ENCODE measurements at places on chromosomes 3 and 15.

DNA sequence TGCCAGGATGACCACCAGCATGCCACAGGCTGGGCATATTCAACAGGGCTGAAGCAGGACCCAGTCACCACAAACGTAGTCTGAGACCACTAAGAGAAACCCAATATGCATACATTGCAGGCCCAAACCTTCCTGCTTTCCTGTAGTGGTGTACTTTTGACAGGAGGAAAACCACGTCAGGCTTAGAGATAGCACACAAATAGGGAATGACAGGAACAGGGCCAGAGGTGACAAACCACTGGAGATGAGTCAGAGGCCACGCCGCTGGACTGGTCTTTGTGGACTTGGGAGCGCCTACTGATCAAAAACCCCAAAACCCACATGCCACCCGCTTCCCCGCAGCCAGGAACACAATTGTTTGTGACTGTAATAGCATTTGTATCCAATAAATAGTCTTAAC, 3.6 kb upstream of the EFCAB12 start:
- DNase-seq: peak; percentile 47

- DNase-seq: no peak
Observed at GRCh38 chr3:14810801-14811661, 7.7 kb upstream of the FGD5 start.

GRCh38 chr3:53729159-53729558, 117.1 kb downstream of the CHDH start:
- DNase-seq: no peak

GRCh38 chr3:27171113-27171512, 198.1 kb downstream of the NEK10 start:
- no peak for DNase-seq

DNA sequence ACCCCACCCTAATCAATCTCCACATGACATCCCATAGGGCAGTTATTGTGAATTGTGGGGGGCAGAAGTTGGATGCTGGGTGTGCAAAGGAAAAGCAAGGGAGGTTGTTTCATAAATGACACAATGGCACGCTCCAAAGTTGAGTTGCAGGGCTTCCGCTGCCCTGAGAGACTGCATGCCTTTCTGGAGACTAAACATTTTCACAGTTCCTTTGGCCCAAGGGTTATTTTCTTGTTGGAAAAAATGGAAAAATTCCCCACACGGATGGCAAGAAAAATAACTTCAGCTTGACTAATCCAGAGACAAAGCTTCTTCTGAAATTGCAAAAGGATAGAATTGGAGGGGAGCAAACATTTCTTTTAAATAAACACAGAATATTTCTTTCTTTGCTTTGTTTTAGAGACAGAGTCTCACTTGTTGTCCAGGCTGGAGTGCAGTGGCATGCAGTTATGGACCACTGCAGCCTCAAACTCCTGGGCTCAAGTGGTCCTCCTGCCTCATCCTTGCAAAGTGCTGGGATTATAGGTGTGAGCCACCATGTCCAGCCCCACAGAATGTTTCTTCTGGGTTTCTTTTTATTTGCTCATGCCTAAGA, 19.1 kb upstream of the TPM1 start:
- DNase-seq: no peak

DNA sequence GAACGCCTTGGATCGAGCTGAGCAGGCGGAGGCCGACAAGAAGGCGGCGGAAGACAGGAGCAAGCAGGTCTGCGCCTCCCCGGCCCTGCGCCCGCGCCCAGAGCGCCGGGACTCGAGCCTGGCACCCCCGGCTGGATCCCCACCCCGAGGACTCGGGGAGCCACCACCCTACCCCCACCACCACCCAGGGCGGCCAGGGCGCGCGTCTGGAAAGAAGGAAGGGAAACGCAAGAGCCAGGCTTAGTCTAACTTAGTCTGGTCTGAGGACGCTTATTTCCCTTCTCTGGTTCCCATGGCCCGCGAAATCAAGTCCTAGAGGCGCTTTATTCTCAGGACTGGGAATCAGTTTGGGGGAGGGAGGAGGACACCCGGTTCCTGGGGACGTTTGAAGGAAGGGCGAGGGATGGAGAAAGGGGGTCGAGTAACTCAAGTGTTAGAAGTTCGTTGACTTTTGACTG, 359 bp downstream of the TPM1 start:
- DNase-seq: no peak

- DNase-seq: no peak
Observed at GRCh38 chr3:117606866-117607265, 897.3 kb downstream of the TUSC7 start.

GRCh38 chr15:98561169-98561941, 87.0 kb upstream of the IGF1R start:
- no peak for DNase-seq

DNA sequence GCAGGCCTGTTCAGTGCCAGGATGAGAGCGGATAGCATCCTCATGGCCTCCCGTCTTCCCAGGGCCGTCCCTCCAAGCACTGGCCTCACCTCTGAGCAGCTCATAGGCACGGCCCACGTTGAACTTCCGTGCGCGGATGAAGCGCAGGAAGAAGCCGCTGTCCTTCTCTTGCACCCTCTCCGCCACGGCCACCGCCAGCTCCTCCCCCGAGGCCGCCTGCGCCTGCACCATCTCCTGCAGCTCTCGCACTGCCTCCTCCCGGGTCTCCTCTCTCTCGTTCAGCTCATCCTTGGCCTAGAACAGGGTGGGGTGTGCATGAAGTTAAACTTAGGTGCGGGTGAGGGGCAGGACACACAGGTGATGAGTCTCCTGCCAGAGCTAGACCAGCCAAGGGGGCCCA, 4.3 kb downstream of the RLBP1 start:
- no peak for DNase-seq

- DNase-seq: no peak
Observed at GRCh38 chr3:94226078-94226477, 163.2 kb downstream of the NSUN3 start.

GRCh38 chr15:33027306-33028035, 167.0 kb downstream of the FMN1 start:
- DNase-seq: no peak

- no peak for DNase-seq
Observed at GRCh38 chr3:109372639-109373038, 35.3 kb upstream of the DPPA4 start.

DNA sequence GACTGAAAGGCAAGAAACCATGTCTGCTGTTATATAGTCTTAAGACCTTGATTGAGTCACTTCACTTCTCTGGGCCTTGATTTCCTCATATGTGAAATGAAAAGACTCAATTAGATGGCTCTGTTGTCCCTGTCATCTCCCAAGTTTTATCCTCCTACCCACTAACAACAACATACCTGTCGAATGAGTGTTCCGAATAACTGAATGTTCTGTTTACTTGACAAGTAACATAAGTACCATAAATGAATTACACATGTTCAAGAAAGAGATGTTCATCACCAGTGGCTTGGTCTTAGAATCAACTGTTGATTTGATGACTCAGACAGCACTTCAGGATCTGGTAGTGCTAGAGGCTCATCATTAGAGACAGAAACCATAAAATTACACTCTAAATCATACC, 311.7 kb downstream of the VPS13C start:
- DNase-seq: no peak

DNA sequence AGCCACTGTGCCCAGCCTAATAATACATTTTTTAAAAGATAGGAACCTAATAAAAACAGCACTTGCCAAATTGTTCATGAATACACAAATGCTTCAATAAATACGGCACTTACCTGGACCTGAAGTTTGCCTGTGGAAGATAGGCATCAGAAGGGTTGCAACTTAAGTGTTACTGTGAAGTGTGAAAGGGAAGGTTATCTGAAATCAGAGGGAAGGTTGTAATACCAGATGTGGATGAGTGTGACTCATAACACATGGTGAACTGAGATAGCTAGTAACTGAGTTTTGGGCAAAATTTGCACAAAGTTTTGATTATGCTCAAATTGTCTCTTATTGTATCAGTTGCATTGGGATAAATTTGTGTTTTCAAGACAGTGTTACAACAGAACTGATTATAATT, 68.0 kb downstream of the ATP11B start:
- DNase-seq: no peak

DNA sequence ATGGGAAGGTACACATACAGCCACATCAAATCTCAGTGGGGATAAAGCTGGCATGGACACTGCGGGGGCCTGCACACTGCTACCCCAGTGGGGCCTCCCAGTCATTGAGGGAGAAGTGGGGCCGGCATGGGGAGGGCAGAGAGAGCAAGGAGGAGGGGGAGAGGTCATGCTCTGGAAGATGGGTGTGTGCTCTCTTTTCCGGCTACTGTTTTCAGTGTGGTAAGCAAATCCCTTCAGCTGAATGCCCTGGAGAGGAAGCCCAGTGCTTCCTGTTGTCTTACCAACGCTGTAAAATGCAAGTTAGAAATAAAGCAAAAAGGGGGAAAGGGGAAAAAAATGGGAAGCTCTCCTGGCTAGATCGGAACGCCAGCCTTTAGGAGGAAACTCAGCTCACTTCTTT, 30.8 kb downstream of the NRROS start:
- DNase-seq: no peak

- DNase-seq: no peak
Observed at GRCh38 chr3:90010341-90010740, 902.9 kb downstream of the EPHA3 start.

- no peak for DNase-seq
Observed at GRCh38 chr3:72388117-72388516, 460.1 kb downstream of the SHQ1 start.

- DNase-seq: no peak
Observed at GRCh38 chr3:133620066-133620784, 41.5 kb downstream of the TOPBP1 start.

GRCh38 chr3:143901105-143901504, 52.8 kb upstream of the SLC9A9 start:
- DNase-seq: no peak

- no peak for DNase-seq
Observed at GRCh38 chr3:1987980-1988379, 110.7 kb upstream of the CNTN4 start.

DNA sequence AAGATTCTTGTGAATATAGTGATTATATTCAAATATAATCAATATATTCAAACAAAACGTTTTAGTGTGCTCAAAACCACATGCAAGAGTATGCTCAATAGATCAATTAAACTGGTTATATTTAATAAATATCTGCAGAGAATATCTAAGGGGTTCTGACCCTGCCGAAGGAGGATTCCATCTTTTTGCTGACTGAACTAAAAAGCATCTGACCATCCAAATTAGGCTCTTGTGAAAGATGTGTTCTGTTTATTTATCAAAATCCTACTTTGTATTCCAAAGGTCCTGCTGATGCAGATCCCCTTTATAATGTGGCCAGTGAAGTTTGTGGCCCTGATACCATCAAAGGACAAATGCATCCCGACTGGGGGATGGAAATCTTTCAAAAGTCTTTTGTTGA, 41.8 kb upstream of the ARPIN start:
- no peak for DNase-seq

DNA sequence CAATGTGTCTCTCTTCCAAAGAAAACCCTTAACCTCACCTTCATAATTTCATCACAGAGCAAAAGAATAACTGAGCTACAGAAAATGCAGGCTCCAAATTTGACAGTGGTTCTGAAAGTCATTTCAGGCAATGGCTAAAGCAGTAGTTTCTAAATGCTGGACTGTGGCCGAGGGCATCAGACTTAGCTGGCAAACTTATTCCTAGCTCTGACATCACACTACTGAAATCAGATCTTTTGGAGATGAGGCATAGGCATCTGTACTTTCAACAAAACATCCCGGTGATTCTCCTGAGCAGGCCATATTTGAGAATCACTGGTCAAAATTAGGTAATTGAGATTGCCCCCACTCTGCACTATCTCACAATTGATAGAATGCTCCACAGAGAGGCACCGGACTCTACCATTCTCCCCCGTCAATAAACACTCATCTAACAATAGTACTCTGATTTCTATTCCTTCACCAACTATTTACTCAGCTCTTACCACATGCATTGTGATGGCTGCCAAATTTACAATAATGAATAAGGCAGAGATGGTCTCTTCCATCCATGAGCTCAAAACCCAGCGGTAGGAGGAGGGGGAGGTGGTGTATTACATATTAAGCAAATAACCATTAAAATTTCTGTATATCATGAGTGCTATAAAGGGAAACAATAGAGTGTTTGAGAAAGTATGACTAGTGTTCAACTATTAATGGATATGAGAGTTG, 57.3 kb upstream of the SPRED1 start:
- DNase-seq: no peak

GRCh38 chr15:63834500-63835210, 907 bp upstream of the HERC1 start:
- DNase-seq: no peak

- no peak for DNase-seq
Observed at GRCh38 chr3:17087509-17087908, 202.8 kb downstream of the PLCL2 start.

DNA sequence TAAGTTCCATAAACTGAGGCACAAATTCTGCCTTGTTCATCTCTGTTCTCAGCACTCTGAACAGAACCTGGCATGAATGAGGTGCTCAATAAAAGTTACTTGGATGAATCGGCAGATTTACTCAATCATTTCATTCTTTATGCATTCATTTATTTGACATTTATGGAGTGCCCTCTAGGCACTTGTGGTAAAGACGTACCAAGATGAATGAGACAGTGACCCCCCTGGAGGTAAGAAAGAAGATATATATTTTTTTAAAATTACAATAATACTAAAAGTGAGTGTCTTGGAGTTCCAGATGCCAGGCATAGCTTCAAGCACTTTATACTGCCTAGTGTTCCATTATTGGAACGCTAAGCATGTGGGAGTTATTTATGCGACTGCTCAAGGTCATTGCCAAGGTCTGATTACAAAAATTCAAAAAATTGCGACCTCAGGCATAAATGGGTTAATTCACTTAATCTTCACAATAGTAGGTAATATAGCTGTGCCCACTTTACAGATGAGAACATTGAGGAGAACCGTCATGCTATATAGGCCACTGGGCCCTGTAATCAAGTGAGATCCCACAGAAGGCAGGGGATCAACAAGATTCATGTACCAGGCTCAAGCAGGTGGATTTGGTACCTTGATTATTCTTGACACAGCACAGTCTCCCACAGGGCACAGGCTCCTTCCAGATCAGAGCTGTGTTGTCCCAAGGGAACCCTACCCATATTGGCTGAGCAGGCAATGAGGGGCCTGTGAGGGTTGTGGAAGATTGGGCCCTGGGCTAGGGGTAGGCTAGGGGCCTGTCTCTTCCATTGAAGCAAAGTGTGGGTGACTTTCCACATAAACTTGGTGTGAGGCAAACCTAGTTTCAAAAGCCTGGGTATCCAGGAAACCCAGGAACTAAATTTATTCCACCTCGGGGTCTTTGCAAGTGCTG, 10.7 kb downstream of the XIRP1 start:
- DNase-seq: no peak

GRCh38 chr3:47512416-47513124, 942 bp downstream of the ELP6 start:
- DNase-seq: no peak

DNA sequence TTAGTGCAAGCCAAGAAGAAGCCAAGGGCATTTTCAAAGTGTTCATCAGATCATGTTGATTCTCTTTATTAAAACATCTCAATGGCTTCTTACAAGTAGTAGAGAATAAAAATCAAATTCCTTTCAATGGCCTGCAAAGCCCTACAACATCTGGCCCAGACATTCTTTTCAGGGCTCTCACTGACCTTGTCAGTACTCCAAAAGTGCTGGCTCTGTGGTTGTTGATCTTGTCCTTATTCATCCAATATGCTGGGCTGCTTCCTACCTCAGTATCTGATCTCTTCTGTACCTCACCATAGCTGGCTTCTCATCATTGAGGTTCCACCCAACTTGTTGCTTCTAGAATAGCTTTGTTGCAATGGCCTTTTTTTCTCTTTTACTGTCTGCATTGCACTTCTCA, 74.0 kb upstream of the SAMMSON start:
- no peak for DNase-seq

- no peak for DNase-seq
Observed at GRCh38 chr3:142846779-142847577, 41.9 kb downstream of the PCOLCE2 start.

- no peak for DNase-seq
Observed at GRCh38 chr3:189727158-189727557, 96.0 kb downstream of the TP63 start.
